ENCODE measurements at places on chromosomes 6 and 20.

DNA sequence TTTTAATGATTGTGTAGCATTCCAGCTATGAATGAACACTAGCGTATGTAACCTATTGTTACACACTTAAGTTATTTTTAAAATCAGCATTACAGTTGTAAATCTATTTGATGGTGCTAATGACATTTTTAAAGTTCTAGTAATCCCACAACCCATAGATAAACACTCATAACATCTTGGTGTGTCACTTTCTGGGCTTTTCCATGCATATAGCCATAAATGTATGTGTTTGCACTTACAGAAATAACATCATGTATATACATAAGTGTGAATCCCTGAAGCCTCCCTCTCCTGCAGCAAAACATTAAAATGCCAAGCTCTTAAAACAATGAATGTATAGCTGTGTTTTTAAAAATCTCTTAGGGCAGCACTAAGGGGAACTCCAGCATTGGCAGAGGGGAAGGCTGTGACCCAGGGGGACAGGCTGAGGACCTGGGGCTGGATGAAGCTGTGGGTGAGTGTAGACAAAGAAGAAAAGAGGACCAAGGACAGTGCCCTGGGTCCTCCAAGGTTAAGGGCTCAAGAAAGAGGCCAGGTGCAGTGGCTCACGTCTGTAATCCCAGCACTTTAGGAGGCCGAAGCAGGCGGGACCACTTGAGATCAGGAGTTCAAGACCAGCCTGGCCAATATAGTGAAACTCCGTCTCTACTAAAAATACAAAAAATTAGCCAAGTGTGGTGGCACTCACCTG, 929 bp upstream of the CENPB start:
- no peak for DNase-seq

DNA sequence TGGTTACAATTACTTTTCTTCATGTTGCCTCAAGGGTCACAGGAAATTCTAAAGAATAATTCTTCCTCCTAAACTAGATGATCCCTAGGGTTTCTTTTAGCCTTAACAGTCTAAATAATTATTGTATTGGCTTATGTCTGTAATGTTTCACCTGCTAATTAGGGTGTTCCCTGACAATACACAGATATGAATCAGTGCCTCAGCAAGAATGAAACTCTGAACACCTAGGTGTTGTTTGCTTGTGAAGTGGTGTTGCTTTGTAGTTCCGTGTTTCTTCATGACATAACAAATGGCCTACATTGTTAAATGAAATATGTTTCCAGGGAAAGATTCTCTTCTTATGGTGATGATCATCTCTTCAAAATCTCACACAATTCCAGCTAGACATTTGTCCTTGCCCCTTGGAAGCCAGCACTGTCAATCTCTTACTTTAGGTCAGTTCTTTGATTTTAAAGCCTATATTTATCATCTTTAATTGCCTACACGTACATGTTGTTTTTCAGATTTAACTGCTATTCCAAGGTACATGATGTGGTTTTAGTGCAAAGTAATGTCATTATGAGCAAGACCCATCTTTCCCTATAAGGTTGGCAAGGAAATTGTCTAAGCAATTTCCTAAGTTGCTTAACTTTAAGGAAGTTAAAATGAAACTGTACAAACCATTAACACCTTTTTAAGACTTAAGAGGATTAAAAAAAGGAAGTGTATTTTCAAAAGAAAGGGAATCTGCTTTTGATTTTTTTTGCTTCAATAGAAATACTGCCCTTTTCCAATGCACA, 111.9 kb downstream of the TBC1D7 start:
- no peak for DNase-seq

GRCh38 chr6:104126315-104127005, 733.3 kb downstream of the HACE1 start:
- no peak for DNase-seq

DNA sequence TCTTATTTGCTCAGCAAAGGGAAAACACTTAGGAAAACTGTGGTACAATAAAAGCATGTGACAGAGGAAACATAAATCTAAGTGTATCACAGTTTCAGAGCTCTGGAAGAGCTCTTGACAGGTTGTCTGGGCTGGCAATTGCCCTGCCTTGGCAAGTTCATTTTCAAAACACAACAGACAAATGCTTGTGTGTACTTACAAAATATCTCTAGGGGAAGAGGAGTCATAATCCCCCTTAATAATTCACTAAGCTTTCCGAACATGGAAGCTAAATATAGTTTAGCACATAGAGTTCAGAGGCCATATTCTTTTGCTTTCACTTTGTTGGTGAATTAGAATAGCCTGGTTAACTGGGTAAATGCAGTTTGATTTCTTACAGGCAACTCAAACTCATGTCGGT, 211.6 kb upstream of the THEMIS start:
- no peak for DNase-seq

GRCh38 chr6:109453594-109454495, 1.7 kb downstream of the MICAL1 start:
- DNase-seq = no peak

DNA sequence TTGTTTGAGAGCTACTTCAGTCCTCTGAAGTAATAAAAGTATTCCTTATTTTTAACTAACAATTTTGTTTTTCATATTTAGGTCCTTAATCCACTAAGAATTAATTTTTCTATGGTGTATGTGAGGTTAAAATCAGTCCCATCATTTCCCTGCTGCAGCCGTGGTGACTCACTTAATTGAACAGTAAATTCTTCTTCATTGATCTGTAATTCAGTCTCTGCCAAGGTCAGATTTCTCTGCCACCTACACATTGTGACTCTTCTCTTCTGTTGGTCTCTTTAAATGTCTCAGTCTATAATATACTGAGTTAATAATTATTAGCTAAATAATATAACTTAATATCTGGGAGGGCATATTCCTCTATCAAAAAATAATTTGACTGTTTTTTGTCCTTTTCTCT, 262.3 kb downstream of the UTRN start:
- DNase-seq = no peak

GRCh38 chr6:1611572-1612298, 2.0 kb downstream of the FOXC1 start:
- DNase-seq = peak; percentile 30

GRCh38 chr20:31594558-31595379, 10.3 kb upstream of the ID1 start:
- peak; percentile 47 for DNase-seq

DNA sequence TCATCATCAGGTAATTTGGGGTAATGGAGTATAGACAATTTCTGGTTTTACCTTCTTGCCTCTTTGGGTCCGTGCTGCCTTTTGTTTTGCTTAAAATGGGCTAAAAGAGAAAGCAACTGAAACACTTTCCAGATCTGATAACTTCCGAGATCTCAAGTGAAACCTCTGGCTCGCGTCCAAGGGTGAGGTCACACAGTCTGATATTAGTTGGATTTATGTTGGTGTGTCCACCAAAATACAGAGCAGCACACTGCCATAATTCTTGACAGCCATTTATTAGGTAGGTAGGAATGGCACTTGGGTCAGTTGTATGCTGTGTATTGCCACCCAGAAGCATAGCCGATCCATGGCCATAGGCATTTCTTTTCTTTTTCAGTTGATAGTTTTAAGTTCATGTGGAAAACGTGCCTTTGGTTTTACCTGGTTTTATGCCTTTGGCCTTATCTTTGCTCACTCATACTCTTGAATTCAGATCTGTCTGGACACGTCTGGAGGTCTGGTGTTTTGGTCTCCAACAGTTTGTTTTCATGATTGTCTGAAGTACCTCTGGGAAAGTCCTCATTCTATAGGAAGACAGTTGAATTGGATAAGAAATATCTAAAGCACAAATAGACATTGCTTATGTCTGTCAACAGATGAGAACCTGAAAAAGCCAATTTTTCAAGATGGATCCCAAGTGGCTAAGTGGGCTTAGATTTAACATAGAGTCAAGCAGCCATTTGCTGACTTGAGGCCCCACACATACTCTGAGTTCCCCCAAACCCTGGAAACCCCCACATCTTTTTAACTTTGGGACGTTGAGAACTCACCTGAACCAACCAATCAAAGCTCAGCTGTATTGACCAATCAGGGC, 320.8 kb downstream of the SOX4 start:
- no peak for DNase-seq
